ENCODE measurements at places on chromosomes 6 and 20.

DNA sequence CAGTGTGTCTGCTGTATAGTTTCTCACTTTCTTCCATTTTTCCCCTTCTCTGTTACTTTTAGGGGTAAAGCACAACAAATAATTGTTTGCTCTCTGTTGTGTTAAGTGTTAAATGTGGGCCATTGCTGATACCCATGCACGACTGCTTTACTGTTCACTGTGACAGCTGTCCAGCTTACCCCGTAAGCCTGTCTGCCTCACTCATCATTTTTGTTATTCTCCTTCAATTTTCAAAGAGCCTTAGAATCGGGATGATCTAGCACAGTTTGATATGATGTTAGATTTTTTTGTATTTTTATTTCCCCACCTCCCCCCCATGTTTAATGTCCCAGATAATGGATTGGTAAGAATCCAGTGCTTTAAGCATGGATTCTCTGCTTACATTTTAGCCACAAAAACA is 41.2 kb upstream of the MLIP start:
- no peak for DNase-seq

- no peak for DNase-seq
These were observed 15.2 kb downstream of the VNN2 start for GRCh38 chr6:132742495-132742894.

- DNase-seq: no peak
These were observed 30.4 kb upstream of the PNRC1 start for GRCh38 chr6:89050155-89050554.

GRCh38 chr6:21186479-21187055 is 407.0 kb upstream of the SOX4 start:
- no peak for DNase-seq

DNA sequence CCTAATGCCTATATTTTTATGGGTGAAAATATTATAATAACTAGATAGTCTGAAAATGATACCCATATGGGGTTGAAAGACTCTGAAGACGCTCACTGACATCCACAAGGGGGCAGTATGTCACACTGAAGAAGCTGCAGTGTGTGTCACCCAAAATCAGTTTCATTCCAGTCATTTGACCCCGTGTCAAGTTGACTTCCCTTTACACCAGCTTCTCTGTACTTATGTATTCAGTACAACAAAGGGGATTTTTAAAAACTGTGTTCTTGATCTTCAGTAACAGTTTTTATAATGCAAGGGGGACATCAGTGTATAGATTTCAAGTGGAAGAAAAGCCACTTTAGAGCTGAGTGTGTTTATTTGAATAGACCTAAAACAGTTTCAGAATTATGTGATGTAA is 19.3 kb downstream of the FAXC start:
- peak; percentile 57 for DNase-seq

DNA sequence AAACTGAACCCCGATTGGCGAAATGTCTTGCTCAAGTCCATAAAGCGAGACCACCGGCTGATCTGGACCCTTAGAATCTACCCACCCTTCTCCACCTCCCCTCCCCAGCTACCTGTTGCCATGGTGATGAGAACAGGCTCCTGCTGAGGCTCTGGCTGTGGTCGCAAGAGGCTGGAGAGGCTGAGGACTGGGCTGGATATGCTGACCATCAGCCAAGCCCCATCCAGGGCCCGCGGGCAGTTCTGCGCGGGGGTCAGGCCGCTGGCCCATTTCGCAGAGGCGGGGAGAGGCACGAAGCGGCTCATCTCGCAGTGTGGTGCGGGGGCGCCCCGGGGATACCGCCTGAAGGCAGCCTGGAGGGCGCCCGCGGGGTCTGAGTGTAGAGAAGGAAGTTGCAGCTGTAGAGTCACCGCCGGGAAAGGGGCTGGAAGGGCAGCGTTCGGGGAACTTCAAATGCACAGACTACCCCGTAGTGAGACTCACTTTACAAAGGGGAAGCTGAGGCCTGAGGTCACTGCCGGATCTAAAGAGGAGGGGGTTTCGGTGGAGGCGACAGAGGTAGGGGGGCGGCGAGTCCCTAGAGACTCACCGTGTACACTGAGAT is 671 bp downstream of the TAPBP start:
- no peak for DNase-seq

GRCh38 chr6:73525546-73526330 is 4.9 kb upstream of the EEF1A1 start:
- no peak for DNase-seq

- DNase-seq: no peak
These were observed 269.1 kb downstream of the PHF3 start for GRCh38 chr6:63904650-63905248.

DNA sequence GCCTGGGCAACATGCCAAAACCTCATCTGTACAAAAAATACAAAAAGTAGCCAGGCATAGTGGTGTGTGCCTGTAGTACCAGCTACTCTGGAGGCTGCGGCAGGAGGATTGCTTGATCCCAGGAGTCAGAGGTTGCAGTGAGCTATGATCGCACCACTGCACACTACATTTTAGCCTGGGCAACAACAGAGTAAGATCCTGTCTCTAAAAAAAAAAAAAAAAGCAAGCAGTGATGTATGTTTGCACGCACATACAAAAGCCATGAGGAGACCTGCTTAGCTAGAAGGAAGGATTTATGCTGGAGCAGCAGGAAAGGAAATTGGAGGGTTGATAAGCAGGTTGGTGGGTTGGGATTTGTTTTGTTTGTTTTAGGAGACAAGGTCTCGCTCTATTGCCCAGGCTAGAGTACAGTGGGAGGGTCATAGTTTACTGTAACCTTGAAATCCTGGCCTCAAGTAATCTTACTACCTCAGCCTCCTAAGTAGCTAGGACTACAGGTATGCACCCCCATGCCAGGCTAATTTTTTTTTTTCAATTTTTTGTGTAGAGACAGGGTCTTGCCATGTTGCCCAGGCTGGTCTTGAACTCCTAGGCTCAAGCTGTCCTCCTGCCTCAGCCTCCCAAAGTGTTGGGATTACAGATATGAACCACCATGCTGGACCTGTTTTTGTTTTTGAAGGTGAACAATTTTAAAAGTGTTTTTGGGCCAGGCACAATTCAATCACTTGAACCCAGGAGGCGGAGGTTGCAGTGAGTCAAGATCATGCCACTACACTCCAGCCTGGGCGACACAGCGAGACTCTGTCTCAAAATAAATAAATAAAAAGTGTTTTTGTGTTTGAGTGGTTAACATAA is 4.0 kb downstream of the ZSWIM3 start:
- no peak for DNase-seq

GRCh38 chr6:101779051-101779844 is 385.7 kb downstream of the GRIK2 start:
- DNase-seq: peak; percentile 38

- no peak for DNase-seq
These were observed 28.9 kb downstream of the EYA2 start for GRCh38 chr20:46923550-46923949.

- DNase-seq: no peak
These were observed 3.9 kb downstream of the CNKSR3 start for GRCh38 chr6:154506582-154506981.

GRCh38 chr6:159871906-159872305 is 18.9 kb upstream of the MAS1 start:
- DNase-seq: peak; percentile 35

DNA sequence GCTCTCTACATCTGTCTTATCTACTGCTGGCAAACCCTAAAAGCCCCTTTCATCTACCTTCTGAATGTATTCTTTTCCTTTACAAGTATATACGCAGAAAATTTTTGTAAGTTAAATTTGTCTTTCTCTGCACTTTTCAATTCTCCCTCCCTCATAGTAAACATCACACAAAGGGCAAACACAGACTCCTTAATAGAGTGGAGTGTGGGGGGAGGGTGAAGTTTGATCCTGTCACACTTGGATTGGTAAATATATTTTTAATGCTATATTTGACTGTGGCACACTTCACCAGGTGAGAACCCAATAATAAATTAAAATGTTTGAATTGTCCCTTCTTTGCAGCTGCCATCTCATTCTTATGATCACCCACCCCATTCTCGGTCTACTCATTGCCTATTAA is 33.2 kb upstream of the PAQR8 start:
- no peak for DNase-seq

DNA sequence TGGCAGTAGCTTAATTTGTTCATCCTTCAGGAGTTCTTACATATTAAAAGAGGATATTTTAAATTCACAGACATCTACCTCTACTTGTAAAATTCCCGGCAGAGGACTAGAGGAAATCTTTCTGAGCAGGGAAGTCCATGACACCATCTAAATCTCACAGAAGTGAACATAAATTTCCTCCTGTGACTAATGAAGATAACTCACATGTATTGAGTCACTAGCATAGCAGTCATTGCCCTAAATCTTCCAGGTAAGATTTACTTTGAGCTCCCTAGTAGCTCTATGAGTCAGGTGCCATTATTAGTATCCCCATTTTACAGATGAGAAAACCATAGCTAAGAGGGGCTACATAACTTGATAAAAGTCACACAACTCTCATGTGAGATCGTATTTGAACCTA is 1058.6 kb upstream of the FLRT3 start:
- DNase-seq: no peak

GRCh38 chr6:4844108-4844507 is 67.9 kb downstream of the CDYL start:
- no peak for DNase-seq

DNA sequence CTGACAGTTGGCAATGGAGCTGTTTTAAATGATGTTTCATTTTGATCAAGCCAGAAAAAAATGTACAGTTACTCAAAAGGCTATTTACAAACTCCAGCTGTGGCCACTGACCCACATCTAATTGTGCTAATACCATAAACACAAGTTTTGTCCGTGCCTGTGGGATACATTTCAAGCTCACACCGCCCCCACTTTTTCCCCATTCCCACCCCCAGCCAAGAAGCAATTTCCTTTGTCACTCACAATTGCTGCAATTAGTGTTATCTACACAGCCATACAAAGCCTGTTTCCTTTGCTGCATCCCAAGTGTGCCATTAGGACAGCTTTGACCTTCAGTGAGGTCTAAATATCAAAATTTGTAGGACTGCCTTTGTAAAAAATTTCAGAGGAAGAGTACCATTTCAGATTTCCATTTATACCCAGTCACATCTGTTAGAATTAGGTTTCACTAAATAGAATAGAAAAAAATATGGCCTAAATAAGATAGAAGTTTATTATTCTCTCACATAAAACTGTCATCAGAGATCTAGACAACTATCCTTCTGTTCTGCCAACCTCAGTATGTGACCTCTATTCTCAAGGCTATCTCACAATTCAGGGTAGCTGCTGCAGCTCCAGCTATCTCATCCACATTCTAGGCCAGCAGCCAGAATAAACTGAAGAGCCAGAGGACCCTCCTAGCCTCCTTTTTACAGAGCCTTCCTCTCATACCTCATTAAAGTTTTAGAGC is 202.6 kb downstream of the NFATC2 start:
- no peak for DNase-seq

DNA sequence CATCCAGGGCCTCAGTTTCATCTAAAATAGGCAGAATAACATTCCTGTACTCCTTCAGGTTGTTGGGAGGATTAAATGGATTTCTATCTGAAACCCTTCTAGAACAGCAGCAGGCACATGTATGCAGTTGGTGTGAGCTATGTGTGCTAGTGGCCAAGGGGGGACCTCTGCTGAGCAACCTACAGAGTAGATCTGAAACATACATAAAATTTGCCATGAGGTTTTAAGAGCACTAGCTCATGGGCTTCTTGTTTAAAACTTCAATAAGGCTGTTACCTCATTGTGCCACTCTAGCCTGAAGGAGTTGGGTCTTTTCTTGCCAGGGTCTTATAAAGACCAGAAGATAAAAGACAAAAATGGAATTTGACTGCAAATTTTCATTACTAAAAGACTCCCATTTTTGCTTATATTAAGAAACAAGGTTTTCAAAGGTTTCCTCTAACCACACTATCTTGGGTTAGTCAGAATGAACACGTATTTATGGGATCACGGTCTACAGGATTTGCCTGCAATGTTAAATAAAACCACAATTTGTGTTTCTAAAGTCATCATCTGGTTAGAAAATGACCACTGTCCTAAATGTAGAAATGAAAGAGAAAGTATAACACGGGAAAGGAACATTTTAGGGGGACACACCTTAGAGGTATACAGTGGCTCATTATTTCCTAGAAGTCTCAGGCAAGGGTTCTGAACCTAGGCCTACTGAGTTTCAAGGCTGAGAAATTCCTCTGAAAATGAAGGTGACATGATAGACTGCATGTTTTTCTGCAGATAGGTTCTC is 144.9 kb upstream of the OLIG3 start:
- no peak for DNase-seq

DNA sequence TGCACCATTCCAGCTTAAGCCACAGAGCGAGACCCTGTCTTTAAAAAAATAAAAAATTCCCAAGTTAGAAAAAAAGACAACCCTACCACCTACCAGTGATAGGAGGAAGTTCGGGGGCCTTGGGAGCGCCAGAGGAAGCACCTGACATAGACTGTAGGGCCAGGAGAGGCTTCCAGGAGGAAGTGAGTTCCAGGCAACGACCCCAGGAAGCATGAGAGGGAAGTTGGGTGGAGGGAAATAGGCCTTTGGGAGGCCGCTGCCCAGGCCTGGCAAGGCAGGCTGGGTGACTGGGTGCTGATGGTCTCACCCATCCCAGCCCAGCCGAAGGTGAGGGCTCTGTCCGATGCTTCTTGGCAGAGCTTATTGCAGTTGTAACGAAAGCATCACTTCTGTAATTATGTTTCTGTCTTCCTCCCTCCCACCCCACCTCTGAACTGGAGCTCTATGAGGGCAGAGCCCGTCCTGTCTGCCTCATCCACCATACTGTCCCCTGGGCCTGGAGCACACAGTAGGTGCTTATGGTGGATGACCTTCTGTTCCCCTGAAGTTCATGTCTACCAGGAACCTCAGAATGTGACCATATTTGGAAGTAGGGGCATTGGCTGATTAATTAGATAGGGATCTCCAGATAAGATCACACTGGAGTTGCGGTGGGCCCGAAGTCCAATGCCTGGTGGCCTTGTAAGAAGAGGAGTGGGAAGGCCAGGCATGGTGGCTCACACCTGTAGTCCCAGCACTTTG is 54.1 kb downstream of the UBE2V1 start:
- no peak for DNase-seq

DNA sequence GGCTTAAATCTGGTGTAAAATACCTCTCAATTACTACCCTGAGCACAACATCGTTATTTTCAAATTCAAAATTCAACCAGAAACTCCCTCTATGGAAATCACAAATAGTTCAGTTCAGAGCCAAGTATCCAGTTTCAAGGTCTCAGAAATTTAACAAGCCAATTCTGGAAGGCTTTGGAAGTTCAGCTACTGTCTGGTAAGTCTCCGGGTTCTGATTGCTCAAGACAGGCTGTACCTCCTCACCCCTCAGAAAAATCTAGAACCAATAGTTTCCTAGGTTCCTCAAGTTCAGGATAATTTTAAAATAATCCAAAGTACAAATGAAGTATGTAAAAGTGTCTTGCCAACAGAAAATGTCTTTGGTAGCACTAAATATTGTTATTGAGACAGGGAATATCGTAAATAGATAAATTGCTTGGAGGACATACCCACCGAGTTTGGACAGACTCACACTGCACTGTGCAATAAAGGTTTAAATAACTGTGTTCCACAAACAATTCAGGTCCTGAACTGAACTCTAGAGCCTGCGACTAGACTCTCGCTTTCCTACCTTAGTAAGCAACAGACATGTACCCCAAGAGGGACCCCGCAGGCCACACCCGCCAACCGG is 729 bp downstream of the ATG5 start:
- no peak for DNase-seq
